ENCODE measurements at places on chromosomes 16 and 17.
A peak's percentile ranks its signal among the peaks of the same experiment; 100 is the strongest.

DNA sequence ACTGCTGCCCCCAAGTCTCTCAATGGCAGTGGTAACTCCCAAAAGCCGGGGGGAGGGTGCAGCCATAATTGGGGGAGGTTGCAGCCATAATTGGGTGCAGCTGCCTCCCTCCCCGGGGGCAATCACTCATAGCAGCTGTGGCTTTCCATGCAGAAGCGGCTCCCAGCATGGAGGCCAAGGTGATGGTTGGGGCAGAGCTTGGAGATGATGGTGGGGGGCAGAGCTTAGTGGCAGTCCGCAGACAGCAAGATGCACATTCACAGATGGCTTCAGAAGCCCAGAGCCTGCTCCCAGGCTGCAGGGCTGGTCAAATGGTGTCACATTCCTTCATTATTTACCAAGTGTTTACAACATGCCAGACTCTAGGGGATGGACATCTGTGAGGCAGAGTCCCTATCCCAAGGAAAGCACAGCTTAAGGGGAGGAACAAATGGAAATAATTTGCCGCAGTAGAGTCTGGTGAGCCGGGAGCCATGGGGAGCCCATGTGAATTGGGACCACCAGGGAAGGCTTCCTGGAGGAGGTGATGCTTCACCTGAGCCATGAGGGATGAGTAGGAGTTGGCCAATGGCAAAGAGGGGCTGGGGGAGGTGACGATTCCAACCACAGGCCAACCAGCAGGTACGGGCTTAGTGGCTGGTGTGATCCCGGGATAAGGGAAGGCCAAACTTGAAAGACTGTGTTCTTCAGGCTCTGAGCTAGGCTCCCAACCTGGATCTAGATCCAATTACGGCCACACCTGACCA is 8.1 kb downstream of the DOC2B start:
- no peak for DNase-seq

DNA sequence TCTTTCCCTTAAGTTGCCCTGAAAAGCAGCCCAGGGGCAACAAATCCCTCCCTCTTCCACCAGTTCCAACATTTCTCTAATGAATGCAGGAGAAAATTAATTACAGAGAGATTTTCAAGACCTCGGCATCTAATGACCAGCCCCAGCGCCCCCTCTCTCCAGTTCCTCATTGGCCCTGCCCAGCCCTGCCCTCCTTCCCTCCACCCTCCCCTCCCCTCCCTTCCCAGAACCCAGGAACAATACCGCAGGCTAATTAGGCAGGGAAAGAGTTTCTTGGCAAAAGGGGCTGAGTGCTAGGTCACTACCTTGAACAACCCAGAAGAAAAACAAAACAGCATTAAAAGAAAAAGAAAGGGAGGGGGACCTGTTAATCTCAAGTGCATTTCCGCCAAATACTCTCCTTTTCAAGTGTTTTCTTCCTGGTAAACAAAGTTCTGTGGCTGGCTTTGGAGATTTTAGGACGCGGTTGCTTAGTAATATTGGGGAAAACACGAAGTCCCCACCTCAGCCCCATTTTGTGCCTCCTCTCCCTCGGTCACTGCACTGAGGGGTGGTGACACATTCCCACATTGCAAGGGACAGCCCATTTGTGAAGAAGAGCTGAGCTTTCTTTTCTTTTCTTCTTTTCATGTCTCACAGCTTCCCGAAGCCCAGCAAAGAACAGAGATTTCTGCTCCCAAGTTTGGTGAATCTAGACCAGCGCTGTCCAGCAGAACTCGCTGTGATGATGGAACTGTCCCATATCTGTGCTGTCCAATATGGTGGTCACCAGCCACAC is 215.4 kb downstream of the SOX9 start:
- DNase-seq: no peak

GRCh38 chr16:12758031-12758669 is 45.5 kb downstream of the CPPED1 start:
- no peak for DNase-seq

DNA sequence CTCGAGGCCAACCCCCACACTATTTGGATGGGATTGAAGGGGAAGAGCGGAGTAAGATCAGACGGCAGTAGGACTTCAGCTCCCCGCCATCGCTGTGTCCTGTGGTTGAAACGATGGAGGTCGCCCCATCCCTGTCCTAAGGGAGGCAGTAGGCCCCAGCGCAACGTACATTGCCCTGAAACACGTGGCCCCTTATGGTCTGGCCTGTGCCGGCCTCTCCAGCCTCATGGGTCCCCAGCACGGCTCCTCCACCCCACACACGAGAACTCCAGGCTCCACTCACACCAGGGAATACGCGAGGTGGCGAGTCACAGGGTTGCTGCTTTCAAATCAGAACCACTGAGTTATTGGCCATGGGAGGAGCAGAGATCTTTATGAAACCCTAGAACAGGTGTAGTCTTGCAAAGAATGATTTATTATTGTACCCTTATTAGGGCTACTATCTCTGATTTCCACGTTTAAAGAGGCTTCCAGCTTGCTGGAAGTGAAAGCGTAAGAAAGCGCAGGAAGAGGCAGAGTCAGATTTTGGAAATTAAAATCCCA is 669 bp upstream of the DCTPP1 start:
- peak; percentile 36 for DNase-seq

DNA sequence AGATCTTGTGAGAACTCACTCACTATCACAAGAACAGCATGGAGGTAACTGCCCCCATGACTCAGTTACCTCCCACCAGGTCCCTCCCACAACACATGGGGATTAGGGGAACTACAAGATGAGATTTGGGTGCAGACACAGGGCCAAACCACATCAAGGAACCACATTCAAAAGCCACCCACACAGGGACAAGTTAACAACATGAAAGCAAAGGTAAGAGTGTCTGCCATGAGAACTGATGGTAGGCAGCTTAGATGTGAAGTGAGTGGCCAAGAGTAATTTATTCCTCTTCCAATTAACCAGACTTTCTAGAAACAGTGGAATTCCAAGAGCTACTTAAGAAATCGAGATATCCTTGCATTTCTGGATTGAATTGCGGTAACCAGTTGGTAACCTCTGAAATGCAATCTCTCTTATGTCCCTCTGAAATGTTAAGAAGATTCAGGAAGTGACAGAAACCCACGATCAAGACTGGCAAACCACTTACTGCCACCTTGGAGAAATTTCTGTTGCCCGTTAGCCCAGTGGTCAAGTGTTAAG is 167.4 kb upstream of the CACNG5 start:
- peak; percentile 67 for DNase-seq

DNA sequence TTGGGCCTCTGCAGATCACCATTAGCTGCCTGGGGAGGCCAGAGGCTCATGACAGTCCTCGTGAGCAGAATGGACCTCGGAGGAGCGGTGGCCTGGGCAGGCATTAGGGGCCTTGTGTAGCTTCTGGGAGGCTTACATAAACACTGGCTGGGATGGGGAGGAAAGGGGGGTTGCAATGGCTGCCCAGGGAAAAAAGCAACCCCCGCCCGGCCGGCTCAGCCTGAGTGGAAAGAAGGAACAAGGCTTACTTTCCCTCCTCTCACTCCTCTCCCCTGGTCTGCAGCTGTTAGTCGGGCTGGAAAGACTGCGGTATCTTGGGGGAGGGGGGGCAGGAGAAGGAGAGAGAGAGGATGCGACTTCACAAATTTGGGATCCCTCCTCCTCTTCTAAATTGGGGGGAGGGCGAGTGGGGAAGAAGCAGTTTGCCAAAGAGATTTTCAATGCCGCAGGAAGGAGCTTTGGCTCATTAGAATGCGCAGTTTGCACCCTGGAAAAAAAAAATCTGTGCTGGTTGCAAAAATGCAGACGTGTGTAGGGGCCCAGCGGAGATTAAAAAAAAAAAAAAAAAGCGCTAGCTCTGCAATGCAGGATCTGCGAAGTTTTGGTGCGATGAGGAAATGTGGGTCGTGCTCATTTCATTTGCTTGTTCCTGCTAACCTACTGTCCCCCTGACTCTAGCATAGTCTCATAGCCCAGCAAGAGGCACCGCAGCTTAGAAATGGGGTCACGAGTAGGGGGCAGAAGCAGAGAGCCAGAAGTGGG is 6.6 kb upstream of the NR1D1 start:
- DNase-seq: no peak
